ENCODE measurements at places on chromosomes 6 and 20.

DNA sequence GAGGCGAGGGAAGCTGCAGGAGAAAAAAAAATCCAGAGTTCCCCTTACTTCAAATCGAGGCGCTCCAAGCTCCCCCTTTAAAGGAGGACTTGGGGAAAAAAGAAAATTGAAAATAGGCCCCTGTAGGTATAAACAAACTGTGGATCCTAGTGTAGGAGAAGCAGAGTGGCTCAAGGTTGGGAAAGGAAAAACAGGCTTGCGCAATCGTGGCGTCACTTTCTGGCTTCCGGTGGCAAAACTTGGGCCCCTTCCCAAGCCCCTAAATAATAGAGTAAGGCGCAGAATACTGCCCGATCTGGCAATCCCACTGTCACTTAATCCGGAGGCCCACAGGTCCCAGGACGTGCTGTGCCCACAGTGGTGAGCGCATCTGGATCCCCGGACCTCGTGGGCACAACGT lies 8.0 kb downstream of the PAX1 start:
- no peak for DNase-seq

- no peak for DNase-seq
Observed at GRCh38 chr6:157113389-157113788, 209.9 kb downstream of the TMEM242 start.

DNA sequence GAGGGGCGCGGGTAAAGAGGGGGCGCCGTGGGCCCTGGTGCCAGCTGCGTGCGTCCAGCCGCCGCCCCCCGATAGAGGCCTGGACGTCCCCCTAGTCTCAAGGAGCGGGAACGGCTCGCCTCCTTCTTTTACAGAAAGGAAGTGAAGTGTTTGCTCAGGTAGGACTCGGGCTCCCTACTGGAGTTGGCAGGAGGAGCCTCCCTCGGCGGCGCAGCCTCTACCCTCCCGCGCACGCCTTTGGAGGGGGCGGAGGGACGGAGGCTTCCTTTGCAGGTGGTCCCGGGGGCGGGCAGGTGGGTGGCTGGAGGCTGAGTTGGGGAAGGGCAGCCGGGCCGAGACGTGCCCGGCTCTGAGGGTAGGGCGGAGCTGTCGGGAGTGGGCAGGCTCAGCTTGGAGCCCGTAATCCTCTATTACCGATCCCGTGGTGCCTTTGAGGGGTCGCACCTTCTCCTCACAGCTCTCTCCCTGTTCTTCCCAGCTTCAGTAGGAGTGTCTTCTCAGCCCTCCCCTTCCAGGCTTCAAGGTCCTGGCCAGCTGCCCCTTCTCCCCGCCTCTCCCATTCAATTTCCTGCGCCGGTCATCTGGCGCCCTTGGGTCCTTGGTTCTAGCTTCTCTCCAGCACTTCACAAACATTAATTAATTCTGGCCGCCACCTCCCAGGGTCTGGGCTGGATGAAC lies 728 bp downstream of the ITPR3 start:
- peak; percentile 18 for DNase-seq

- DNase-seq = no peak
Observed at GRCh38 chr20:48607544-48607865, 220.3 kb downstream of the PREX1 start.

DNA sequence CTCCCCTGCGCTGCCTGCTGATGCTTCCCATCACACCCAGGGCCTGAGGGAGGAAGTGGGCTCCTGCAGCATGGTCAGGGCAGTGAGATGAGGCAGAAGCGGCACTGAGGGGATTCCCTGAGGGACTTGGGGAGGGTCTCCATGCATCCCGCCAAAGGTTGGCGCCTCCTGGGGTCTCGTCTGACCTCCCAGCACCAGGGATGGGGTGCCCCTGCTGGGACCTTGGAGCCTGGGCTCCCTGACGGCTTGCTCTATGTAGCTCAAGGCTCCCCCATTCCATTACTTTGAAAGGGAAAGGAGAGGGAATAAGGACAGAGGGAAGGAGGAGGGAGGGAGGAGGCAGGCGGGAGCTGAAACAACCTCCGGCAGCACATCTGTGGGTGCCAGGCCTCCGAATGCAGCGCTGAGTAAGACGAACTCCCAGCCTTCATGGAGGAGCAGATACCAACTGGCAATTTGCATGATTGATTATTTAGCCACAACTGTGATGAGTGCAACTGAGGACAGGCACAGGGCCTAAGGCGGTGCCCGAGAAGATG lies 259.3 kb downstream of the ERMARD start:
- DNase-seq = no peak

DNA sequence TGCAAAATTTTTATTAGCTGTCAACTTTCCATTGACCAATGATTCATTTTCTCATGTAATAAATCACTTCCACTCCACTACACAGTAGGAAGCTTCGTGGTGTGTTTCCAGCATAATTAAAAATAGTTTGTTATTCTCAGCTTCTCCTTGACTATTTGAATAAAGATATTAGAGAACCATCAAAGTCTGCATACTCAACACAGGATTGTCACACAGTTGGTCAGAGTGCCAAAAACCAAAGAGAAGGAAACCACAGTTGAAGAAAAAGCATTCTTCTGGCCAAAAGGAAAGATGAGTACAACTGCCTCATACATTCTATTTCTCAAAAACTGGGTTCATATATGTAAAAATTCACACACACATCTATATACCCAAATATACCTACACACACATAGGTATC lies 455.1 kb upstream of the HSF2 start:
- DNase-seq = no peak

DNA sequence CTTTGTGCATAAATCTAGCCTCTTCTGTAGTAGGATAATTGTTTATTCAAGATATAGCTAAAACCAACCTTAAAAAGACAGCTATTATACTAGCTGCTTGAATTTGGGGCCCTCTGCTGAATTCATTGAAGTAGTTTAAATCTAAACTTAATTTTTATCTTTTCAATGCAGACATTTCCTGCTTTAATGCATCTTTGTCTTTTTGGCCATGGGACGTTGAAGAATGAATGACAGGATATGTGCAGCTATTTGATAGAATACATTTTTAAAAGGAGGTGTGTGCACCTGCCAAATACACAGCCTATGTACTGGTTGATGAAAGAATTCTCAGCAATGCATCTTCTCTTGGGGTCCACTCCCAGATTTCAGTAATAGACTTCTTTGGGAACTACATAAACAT lies 524.9 kb downstream of the PHF3 start:
- no peak for DNase-seq

- no peak for DNase-seq
Observed at GRCh38 chr20:53162251-53162835, 190.2 kb downstream of the TSHZ2 start.
